ENCODE measurements at places on chromosomes 6 and 20.

DNA sequence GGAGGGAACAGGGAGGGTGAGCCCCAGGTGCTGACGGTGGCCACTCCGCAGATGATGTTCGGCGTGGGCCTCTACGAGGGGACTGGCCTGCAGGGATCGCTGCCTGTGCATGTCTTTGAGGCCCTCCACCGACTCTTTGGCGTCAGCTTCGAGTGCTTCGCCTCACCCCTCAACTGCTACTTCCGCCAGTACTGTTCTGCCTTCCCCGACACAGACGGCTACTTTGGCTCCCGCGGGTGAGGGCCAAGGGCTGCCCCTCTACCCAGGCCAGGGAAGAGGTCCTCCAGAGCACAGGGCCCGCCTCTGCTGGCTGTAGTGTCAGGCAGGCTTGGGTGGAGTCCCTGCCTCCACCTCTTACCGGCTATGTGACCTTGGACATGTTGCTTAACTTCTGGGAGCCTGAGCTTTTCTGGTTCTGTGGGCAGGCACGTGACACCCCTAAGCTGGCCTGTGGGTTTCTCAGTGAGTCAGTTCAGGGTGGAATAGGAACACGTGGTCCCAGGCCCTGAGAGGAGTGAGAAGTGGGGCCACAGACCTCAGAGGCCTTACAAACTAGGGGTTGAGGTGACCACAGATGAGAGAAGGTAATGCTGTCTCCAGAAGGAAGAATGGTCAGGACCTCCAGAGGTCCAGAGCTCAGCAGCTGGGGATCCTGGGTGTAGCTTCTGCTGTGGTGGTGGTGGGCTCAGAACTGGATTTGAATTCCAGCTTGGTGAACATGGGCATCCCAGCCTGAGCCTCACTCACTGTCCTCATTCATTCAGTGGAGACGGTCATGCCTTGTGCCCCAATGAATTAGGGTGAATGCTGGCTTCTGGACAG is 11.9 kb downstream of the PCIF1 start:
- DNase-seq: no peak

GRCh38 chr6:161407581-161407980 is 133.7 kb upstream of the AGPAT4 start:
- no peak for DNase-seq

GRCh38 chr6:28839443-28840120 is 84.2 kb downstream of the TRIM27 start:
- no peak for DNase-seq

DNA sequence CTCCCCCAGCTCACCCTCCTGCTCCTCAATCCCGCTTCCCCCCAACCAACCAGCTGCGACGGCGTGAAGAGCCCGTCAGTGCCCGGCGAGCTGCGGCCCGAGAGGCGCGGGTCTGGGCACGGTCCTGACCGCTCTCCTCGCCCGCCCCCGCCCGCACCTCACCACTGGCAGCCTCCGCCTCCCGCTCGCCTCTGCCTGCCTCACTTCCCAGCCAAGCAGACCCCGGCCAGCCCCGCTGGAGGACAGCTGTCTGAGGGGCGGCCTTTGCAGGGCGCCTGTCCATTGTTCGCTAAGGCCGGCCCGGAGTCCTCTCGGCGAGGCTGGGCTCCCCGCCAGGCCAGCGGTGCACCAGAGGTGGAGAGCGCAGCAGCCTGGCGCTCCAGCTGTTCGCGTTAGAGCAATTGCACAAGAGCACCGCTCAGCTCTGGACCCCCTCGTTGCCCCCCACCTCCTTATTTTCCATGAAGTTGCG is 1.3 kb downstream of the SOBP start:
- DNase-seq: peak; percentile 80

- peak; percentile 67 for DNase-seq
Observed at GRCh38 chr20:61896058-61896961, 169.4 kb downstream of the TAF4 start.

- no peak for DNase-seq
Observed at GRCh38 chr6:337805-338368, 45.6 kb downstream of the DUSP22 start.

- DNase-seq: no peak
Observed at GRCh38 chr6:42441697-42442081, 10.0 kb downstream of the TRERF1 start.

DNA sequence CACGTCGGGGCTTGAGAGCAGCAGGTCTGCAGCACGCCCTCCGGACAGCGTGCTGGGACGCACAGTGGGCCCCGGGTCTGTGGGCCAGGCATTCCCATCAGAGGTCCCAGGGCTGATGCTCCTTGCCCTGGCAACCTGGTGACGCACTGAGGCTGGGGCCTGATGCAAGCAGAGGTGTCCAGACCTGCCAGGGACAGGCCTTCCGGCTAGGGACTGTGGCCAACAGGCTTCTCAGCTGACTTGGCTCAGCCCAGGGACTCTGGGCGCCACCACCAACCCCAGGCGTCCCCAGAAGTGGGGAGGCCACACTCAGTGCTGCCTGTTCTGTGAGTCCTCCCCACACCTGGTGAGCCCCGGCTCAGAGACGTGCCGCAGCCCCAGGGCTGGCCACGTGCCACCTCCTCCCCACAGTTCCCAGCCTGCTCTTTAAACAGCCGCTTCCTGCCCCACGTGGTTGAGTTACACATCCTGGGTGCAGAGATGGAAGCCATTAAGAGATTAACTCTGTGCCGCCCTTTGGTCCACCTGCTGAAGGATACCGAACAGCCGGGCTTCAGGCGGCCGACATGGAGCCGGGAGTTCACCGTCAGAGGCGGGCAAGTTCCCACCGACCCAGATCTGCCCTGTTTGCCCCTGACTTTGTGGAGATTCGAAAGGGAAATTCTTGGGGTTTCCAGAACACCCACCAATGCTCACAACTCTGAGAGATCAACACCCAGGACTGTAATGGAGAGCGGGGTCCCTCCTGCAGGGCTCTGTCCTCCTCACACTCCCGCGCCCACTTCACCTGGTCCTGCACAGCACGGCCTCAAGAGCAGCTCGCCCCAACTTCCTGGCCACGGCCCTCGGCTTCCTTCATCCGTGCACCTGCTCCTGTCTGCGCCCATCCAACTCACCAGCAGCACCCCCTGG is 37.6 kb upstream of the ZBP1 start:
- DNase-seq: no peak

- DNase-seq: no peak
Observed at GRCh38 chr6:3756546-3756945, 5.0 kb upstream of the PXDC1 start.

- no peak for DNase-seq
Observed at GRCh38 chr6:70717038-70717801, 49.5 kb downstream of the SMAP1 start.

DNA sequence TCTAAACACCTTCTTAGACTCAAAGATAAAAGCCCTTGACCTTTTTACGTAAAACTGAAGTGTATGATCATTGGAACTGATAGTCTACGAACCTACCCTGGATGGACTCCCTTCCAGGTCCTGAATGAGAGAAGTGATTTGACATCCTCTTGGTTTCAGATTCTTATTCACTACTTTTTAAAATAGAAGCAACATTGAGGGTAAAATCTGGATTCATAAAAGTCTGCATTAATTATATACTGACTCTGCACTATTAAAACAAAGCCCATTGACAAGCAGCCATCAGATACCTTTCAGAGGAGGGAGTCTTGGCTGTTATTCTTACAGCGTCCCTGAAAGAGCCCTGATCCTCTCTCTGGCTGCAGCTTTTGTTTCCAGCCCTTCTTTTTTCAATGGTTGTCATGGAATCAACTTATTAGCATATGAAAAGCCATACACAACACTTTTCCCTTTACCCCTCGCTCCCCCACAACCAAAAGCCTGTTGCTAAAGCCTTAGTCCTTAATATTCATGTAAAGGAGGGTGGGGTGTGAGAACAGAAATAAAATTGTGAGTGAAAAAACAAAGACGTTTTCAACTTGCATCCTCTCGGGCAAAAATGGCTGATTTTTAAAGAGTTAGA is 270.0 kb upstream of the MARCKS start:
- no peak for DNase-seq

DNA sequence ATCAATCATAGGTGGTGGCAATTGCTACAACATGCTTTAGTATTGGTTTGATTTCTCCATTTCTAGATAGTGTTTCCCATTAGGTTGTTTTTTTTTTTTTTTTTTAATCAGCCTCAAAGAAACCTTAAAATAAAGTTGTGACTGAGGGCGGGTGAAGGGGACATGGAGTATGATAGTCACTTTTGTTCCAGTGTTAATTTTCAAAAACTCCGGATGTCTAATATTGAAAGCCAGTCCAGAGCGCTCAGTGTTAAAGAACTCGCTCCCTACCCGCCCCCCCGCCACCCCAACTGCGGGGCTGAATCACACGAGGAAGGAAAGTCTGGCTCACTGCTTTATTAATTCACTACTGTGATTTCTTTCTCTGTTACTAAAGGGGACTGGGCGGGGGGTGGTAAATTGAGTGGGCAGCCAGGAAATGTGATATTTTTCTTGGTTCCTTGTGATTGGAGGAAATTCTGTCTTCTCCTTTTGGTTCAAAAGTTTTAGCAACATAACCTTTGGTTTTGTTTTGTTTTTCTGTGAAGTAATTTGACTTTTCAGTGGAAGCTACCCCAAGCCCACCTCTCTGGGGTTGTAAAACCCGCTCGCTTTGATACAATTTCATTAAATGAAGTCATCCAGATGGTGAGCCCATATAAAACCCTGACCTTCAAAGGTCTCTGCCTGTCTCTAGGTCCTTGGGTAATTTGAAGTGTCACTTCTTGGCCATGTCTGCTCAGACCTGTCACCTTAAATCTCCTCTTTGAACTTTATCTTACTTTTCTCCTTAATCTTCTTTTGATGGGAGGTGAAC is 38.0 kb downstream of the TNFAIP3 start:
- no peak for DNase-seq

- no peak for DNase-seq
Observed at GRCh38 chr6:150212778-150213177, 69.9 kb downstream of the PPP1R14C start.

DNA sequence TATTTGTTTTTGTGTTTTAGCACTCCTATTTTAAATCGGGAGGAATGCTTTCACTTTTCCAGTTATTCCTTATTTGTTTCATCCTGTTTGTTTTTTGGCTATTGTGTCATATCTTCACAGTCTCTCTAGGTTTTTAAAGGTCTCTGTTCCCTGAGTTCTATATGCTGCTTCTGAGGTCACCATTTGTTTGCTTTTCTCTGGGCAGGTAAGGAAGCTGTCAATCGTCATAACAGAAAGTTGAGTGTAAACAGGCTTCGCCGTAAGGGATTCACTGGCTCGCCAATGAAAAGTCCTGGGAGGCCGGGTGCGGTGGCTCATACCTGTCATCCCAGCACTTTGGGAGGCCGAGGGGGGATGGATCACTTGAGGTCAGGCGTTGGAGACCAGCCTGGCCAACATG is 48.7 kb upstream of the RPS6KA2 start:
- DNase-seq: no peak

DNA sequence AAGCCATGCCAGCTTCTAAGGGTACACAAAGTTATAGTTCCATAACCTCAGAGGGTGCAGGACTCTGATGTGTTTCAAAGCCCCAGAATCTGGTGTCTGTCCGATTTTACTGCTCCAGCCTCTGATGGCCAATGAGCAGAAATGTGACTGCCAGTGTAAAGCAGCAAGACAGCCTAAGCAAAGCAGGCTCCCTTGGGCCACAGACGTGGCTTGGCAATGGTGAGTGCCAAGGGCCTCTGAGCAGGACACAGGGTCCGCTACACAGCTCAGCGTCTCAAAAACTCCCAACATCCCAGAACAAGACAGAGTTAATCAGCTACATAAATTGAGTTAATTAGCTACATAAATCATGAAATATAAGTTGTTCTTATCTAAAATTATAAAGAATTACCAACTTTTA is 69.2 kb downstream of the PCSK2 start:
- DNase-seq: no peak

GRCh38 chr6:150395388-150396009 is 26.7 kb downstream of the IYD start:
- DNase-seq: peak; percentile 54

DNA sequence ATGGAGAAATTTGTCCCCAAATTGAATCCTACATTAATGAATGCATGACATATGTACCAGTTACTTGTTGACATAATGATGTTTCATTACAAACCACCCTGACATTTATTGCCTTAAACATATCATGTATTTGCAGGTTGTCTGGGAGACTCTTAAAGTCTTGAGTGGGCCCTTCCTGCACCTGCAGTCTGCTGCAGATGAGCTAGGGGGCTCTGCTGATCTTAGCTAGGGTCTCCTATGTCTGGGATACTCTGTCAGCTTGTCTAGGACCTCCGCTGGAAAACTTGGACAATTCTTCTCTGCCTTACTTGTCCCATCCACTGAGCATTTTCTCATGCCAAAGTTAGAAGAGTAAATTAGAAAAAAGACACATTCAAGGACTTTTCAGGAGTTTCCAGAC is 581.6 kb downstream of the HAO1 start:
- no peak for DNase-seq

DNA sequence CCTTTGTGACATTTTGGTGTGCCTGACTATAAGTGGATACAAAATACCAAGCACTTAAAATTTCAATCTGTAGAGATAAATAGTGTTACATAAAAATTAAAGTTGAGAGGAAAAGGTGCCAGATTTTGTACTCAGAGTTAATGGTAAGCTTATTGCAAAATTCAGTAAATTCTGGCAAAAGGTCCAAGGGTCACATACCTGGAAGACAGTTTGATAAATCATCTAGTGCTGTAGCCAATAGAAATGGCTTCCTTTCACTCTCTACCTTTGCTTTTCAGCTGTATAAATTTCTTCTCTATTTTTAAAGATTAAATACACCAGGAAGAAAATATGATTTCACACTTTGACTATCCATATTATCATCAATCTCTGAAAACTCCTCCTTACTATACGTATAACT is 690.2 kb upstream of the NRSN1 start:
- DNase-seq: no peak

DNA sequence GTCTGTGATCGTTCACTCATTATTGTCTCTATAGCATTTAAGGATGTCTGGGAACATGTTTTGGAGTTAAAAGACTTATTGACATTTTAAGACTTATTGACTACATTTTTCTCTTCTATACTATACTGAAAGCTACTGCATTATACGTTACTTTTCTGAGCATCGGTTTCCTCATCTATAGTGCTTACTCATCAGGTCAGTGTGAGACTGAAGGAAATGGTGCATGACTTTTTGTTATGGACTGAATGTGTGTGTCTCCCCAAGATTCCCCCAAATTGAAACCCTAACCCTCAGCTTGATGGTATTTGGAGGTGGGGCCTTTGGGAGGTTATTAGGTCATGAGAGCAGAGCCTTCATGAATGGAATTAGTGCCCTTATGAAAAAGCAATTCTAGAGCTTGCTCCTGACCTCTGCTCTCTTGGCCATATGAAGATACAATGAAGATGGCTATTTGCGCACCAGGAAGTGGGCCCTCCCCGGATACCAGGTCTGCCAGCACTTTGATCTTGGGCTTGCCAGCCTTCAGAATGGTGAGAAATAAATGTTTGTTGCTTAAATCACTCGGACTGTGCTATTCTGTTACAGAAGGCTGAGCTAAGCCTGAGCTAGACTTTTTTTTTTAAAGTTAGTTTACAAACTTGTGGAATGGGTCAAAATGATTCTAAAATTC is 243.7 kb upstream of the RREB1 start:
- no peak for DNase-seq

- DNase-seq: no peak
Observed at GRCh38 chr6:52550870-52551269, 26.0 kb downstream of the TRAM2 start.
